ENCODE measurements at places on chromosomes 6 and 20.

- no peak for DNase-seq
Measured at GRCh38 chr20:19609642-19610223, 148.3 kb upstream of the RIN2 start.

GRCh38 chr6:6796818-6797217 lies 208.3 kb downstream of the LY86 start:
- no peak for DNase-seq

GRCh38 chr6:14009431-14009830 lies 84.7 kb downstream of the RNF182 start:
- no peak for DNase-seq

- no peak for DNase-seq
Measured at GRCh38 chr20:52996130-52996529, 24.0 kb downstream of the TSHZ2 start.

DNA sequence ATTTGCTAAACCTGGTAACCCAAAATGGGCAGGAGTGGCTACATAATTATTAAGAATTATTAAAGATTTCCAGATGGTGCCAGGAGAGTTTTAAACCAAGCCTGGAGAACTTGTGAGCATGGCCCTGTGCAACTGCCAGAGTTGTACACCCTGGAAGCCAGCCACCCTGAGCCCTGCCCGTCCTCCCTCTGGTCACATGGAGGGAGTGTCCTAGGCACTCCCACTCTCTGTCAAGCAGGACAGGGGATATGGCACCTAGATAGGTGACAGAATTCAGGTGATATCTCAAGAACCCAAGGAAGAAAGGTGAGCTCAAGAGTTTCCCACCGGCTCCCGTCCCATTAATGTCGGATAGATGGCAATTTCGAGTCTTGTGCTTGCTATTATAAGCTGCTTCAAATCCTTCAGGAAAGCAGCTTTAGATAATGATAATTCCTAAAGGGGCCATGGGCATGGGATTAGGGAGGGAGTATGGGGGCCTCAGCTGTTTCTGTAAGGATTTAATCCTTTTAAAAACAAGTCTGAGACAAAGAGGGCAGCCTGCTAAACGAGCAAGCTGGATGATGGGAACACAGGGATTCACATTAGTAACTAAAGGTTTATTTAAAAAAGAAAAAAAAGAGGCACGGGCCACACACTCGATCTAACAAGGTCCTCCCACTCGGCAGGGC lies 169.1 kb downstream of the BMP7 start:
- no peak for DNase-seq

DNA sequence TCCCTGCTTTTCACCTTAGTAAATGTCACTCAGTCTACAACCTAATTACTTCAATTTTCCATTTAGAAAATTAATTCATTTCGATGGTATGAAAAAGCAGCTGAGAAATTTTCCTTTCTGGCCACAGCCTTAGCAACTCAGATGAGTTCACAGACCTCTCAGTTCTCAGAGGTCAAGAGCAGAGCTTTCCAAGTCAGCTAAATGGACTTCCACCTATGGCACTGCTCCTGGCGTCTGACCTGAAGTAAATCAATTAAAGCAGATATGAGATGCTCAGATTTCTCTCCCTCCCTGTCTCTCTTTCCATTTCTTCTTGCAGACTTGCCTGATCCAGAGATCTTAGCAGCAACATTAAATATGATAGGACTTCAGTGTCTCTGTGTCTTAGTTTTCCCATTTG lies 412.6 kb downstream of the QKI start:
- DNase-seq: no peak

DNA sequence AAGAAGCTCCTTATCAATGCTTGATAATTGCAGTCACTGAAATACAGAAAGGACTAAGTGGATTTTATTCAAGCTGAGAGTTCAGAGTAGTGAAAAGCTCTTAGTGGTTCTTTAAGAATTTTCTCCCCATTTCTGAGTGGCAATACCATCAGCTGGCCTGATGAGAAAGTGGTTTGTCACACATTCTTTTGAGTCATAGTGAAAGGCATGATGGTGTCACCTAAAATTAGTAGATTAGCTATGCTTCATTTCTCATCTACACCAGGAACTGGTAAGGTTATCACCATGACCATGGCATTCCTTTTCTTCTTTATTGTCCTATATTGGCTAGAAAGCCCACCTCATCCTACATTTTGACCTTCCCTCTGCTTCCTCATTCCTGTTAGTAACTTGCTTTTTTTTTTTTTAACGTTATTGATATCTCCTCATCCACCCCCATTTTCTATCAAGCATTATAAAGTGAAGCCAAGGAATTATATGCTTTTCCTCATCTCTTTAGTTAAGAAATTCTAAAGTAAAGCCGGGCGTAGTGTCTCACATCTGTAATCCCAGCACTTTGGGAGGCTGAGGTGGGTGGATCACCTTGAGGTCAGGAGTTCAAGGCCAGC lies 67.4 kb upstream of the LOC128125822 start:
- DNase-seq: no peak

DNA sequence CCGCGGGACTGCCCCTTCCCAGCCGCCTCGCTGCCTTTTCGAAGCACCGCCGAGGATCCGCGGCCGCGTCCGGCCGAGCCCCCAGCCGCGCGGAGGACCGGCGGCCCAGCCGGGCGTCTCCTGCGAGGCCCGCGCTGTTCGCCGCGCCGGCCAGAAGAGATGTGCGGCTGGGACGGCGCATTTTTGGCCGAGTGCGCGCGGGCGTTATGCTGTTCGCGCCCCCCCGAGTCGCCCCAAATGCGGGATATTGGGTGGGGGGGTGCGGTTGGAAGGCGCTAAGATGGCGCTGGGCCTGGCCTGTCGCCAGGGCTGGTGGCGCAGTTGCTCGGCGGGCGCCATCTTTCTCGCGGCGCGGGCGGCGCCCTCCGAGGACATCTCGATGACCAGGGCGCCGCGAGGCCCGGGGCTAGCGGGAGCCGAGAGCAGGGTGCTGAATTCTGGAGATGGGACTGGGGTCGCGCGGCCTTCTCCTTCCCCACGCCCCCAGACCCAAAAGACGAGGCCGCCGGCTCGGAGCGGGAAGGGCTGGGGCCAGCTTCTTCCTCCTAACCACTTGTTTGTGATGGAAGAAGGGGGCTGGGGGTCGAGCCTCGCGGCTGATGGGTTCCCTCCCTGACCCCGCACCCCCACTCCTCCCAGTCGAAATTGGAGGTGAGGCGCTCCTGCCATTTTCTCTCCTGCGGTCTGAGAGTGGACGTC lies 1.5 kb downstream of the BICRAL start:
- DNase-seq: peak; percentile 63

GRCh38 chr6:112227992-112228391 lies 26.4 kb downstream of the LAMA4 start:
- no peak for DNase-seq

- DNase-seq: no peak
Measured at GRCh38 chr6:3343089-3343883, 84.5 kb downstream of the PSMG4 start.

DNA sequence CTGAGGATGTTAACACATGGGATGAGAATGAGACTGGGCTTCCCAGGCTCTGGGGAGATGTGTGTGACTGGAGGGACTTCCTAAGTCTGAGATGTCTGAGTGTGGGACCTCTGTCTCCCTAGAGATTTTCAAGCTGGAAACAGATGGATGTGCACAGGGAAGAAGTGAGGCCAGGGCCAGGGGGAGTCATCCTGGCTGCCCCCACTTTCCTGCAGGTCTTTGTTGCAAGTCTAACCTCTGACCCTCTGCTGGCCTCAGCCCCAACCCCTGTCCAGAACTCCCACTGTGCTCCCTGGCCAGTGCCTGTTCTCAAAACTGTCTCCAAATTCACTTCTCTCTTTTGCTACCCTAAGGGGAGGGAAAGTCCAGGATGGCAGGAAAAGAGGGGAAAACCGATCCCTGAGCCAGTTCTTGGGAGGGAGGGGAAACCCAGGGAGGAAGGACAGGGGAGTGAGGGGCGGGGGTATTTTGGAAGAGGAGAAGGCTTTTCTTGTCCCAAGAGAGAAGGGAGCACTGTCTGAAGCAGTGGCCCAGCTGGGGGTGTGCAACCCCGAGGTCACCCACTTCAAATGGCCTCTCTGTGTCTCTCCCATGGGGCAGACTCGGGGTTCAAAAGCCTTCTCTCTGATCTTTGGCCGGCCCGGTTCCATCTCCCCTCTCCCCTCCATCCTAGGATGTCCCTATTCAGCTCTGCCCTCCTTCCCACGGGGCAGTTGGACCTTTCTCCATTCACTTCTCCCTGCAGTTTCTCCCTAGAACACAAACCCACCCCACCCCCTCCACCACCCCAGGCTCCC lies 3.1 kb downstream of the PPP1R18 start:
- no peak for DNase-seq
